ENCODE measurements at places on chromosomes 11 and 22.

DNA sequence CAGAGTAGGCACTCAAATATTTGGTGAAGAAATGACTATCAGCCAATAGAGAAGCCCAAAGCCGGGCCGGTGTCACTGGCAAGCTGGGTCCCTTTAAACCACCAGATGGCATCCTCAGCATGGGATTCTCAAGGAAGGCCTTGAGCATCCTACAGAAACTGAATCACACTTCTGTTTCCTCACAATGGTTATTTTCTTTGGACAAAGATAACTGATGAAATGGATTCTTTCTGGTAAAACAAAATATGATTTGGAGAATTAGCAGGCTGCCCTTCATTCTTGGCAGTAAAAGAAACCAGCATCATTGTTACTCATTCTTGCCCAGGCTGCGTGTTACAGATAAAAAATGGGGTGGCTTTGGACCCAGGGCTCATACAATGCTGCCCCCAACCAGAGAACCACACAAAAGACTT is 30.3 kb upstream of the ASPHD2 start:
- DNase-seq = peak; percentile 25

DNA sequence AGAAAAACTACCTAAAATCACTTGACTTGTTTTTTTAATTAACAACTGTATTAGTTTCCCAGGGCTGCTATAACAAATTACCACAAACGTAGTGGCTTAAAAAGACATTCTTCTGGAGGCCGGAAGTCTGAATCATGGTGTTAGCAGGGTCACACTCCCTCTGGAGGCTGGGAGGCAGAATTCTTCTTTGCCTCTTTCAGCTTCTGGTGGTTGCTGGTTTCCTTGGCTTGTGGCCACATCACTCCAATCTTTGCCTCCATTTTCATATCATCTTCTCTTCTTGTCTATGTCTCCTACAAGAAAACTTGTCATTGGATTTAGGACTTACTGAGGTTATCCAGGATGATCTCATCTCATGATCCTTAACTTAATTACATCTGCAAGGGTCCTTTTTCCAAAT is 7.4 kb upstream of the INCENP start:
- no peak for DNase-seq

- DNase-seq = no peak
These were observed 188.5 kb upstream of the MPPED2 start for GRCh38 chr11:30774496-30775232.

DNA sequence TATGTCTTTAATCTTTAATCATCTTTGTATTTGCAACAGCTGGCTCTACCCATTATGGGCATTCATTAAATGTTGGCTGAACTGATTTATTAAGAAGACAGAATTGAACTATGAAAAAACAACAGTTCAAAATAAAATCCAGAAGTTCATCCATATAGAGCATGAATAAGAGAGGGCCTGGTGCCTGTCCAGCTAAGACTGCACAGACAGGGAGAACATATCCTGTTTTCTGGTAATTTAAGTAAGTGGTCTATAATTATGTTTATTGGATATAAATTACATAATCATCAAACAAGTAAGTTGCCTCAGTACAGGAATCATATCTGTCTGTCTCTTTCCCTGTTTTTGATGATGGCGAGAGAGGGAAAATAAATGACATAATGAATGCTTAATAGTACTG is 137.2 kb downstream of the RBFOX2 start:
- DNase-seq = no peak

GRCh38 chr11:798093-798713 is at the start of gene SLC25A22:
Gene SLC25A22, minus strand, starts transcription at chr11:798281. Its CDS starts 3,275 bp downstream, at chr11:795006.
- peak; percentile 59 for DNase-seq

- no peak for DNase-seq
These were observed 33.2 kb upstream of the TTC12 start for GRCh38 chr11:113281052-113281725.

GRCh38 chr11:61526956-61527731 is 18.6 kb downstream of the LRRC10B start:
- no peak for DNase-seq

- DNase-seq = peak; percentile 24
These were observed 9.9 kb downstream of the NARS2 start for GRCh38 chr11:78564490-78565467.

DNA sequence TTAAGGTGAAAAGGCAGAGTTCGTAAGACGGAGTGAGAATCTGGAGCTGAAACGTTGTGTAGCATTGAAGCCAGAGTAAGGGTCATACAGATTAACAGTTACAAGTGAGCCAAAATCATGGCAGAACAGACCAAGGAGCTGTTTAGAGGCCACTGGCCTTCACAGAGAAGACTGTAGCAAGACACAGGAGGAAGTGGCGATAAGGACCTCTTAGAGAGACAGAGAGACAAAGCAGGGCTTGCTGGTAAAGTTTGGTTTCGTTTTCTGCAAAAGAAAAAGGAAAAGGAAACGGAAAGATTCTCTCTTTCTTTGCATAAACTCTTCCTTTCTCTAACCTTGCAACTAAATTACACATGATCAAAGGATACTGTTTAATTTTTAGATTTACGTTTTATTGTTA is 83.0 kb downstream of the AASDHPPT start:
- DNase-seq = no peak

DNA sequence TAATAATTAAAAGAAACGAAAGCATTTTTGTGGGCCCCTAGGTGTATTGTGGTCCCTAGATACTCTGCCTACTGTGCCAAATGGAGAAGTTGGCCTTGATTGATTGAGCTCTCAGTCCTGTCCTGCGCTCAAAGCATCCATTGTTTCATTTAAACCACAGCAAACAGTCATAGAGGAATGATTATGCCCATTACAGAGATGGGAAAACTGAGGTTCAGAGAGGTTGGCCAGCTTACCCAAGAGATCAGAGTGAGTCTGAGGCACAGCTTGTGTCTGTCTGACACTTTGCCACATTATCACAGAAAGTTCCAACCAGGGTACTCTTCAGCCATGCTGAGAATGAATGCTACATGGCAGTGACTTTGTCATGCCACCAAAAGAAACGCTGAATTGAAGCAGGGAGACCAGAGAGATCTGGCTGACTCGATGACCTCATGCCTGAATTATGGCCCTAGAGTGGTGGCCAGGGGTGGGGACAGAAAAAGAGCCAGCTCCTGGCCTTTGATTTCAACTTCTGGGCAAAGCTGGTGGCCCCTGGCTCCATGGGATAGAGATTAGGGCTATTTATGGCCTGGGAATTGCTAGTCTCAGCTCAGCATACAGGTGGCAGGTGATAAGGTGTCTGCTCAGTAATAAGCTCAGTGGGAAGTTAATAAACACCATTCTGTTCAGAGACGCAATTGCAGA is 180.5 kb downstream of the MIAT start:
- no peak for DNase-seq

- DNase-seq = no peak
These were observed 11.6 kb downstream of the IGF2 start for GRCh38 chr11:2127482-2128129.

- DNase-seq = no peak
These were observed 60.9 kb upstream of the PAX6 start for GRCh38 chr11:31872076-31872443.

DNA sequence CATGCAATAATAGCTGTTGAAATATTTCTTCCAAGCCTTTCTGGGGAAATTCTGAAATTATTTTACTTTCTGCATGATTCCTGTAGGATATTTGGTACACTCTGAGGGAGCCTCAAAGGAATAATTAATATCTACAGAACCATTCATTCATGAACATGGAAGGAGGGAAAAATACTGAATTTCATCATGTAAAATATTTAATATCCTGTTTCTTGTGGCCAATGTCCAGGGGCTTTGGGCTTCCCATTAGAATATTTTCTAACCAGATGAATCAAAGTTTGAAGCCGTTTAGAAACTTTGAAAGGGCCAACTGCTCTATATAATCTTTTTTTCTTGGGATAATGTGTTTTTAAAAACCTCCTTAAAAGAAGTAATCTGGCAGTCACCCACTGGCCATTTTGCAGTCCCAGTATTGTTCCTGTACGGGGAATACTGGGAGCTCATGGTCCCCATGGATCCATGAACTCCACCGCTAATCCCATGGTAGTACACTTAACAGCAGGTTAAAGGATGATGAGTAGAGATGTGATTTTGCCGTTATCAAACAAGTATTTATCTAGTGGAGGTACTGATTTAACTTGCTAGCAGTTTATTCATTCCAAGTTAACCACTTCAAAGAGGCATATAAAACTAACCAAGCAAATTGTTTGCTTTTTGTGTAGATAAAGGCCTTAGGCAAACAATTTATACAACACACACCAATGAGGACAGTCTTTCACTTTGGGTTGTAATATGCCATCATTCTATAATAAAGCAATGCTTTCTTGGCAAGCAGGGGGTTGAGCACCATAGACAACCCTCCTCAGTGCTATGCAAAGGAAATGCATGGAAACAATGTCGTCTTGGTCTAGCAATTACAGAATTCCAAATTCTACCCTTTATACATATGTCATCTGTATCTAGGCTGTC is 34.5 kb upstream of the BLID start:
- DNase-seq = no peak

GRCh38 chr11:14809466-14809865 is 82.6 kb downstream of the CYP2R1 start:
- DNase-seq = no peak

GRCh38 chr11:107592813-107593212 is 1.9 kb downstream of the ELMOD1 start:
- DNase-seq = no peak

DNA sequence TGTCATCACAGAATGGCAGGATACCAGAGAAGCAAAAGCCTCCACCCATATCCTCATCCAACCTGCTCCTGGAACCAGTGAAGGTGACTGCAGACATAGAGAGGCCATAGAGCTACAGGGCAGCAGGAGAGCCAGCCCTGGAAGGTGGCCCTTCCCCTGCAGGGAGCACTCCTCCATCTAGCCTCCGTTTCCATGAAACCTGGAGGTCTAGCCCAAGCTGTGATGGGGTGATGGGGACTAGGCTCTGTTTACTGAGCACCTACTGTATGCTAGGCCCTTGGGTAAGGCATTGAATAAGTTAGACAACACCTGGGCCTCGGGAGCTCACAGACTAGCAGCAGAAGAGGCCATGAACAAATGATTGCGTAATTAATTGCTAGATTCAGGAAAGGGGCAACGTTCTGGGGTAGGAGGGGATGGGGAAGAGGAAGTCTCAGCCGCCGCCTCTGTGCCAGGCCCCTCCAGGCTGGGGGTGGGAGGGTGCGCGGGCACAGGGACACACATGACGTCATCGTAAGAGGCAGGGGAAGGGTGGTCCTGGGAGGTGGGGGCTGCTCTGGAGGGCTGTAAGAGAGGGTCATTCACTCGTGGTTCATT is 784 bp upstream of the SYNGR1 start:
- DNase-seq = no peak

- DNase-seq = no peak
These were observed 493.3 kb downstream of the BRD1 start for GRCh38 chr22:49334449-49334789.

- no peak for DNase-seq
These were observed 71.5 kb downstream of the CYTH4 start for GRCh38 chr22:37353839-37354238.

GRCh38 chr11:104159356-104159755 is 4.6 kb downstream of the PDGFD start:
- no peak for DNase-seq

- DNase-seq = no peak
These were observed 14.0 kb upstream of the MMP7 start for GRCh38 chr11:102544594-102544993.

- DNase-seq = no peak
These were observed 135.6 kb downstream of the NAV2 start for GRCh38 chr11:19848219-19848618.

DNA sequence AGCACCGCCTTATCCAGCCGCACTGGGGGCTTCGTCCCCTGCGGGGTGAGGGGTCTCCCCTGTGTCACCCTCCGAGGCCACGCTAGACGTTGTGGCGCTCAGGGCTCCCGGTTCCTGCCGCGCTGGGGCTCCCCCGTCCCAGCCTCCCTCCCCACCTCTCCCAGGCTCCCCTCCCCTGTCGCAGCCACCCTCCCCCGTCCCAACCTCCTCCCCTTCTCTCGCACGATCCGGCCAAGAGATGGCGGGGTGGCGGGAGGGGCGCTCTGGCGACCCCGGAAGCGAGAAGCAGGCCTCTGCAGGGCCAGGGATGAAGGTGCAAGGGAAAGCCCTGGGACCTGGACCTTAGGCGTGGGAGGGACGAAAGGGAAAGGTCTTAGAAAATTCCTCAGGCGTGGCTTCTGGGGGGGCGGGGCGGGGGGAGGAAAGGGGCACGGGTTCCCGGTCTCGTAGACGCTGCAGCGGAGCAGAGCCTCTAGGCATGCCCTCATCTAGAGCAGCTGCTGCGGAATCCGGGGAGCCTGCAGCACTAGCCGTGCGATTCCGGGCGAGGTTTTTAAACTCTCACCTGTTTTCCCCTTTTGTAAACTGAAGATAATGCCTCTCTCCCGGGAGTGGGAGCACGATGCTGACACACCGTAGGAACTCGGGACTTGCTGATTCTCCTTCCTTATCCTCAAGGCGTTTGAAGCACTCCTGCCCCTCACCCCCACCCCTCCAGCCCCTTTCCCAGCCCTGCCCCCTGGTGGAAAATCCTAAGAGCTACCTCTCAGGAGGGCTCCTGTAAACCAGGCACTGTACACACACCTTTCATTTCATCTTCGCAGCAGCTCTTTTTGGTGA is 14.4 kb downstream of the KCNJ5 start:
- no peak for DNase-seq

GRCh38 chr11:110991661-110992355 is 253.7 kb upstream of the POU2AF2 start:
- no peak for DNase-seq

DNA sequence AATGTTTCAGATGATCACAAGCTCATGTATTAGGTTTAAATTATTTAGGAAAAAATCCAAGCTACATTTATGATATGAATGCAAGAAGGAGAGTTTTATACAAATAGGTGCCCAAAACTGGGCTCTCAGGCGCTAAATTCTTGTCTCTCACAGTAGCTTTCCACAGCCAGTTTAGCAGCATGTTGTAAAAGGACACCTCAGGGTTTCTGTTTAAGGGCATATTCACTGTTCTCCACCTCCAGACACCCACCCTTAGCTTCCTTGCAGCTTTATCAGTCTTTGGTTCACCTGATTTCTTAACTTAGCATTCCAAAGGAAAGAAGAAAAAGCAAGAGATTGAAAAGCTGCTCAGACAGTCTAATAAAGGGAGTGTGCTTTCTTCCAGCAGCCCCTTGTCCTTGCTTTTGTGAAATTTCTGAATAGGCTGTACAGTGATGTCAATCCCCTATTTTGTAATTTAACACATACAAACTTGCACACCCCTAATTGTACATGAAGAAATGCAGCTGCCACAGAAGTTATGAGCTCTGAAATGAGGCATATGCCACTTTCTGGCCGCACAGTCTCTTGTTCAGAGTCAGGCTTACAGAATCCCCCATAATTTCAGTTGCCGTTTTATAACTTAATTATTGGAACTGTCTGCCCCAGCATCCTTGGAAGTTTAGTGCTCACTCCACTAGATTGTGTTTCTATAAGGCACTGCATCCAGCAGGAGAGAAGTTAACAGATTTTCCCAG is 262.1 kb downstream of the DDX10 start:
- no peak for DNase-seq

All from stimulated activated CD8-positive, alpha-beta memory T cell treated with anti-CD3 and anti-CD28 coated beads, Interleukin-12 subunit alpha, Interleukin-12 subunit beta, amount 100 ng/mL, for 1 hour (primary cell).